ENCODE measurements at places on chromosomes 4 and X.

- no peak for DNase-seq
These were observed 29.3 kb downstream of the SOD3 start for GRCh38 chr4:24824720-24825119.

DNA sequence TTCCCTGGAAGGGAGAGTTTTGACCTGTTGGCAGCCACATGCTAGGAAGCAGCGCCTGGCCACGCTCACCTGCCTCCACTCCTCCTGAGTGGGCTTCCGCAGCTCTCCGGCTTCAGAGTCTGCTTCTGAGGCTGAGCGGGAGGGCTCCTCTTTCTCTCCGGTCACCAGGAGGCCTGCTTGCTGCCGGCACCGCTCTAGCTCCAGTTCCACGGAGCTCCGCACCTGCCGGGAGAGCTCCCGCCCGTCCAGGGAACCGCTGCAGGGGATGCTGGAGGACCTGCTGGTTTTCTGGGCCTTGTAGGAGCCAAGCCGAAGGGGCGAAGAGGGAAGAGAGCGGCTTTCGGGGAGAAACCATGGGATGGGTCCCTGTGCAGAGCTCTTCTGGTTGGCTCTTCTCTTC, 26.0 kb downstream of the PPEF2 start:
- no peak for DNase-seq

GRCh38 chr4:80471756-80472155, 136.2 kb downstream of the CFAP299 start:
- DNase-seq = no peak

- DNase-seq = no peak
These were observed 76.0 kb upstream of the DHRSX start for GRCh38 chrX:2576793-2577192.

DNA sequence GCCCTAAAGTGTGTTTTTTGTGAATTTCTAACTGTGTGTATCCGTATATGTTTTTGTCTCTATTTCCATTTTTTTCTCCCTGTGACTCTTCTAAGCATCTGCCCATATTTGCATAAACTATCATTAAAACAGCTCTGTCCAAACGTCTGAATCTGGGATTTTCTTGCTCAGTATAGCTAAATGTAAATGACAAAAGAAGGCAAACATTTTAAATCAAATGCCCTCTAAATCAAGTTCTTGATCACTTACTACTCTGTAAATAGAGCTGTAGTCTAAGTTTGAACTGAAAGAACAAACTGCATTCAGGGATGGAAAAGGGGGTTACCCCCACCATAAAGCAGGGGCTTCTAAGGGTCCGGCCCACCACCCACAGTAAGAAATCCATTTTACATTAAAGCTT, 432.0 kb upstream of the FAM241A start:
- DNase-seq = no peak

DNA sequence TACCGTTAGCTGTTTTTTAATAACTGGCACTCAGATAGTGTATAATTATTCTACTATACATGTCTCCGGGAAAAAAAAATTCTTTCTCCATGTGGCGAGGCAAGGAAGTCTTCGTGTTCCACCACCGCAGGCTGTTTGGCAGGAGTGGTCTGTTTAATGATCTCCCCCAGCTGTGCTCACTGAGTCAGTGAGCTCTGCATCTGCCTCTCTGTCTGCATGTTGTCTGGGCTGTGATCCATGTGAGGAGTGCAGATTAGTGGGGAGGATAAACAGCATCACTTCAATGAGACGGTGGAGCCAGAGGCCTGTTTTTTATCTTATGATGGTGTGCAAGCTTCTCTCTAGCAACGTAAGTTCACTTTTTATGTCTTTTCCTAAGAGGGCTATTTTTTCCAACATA, 69.8 kb downstream of the RPS3A start:
- peak; percentile 81 for DNase-seq

DNA sequence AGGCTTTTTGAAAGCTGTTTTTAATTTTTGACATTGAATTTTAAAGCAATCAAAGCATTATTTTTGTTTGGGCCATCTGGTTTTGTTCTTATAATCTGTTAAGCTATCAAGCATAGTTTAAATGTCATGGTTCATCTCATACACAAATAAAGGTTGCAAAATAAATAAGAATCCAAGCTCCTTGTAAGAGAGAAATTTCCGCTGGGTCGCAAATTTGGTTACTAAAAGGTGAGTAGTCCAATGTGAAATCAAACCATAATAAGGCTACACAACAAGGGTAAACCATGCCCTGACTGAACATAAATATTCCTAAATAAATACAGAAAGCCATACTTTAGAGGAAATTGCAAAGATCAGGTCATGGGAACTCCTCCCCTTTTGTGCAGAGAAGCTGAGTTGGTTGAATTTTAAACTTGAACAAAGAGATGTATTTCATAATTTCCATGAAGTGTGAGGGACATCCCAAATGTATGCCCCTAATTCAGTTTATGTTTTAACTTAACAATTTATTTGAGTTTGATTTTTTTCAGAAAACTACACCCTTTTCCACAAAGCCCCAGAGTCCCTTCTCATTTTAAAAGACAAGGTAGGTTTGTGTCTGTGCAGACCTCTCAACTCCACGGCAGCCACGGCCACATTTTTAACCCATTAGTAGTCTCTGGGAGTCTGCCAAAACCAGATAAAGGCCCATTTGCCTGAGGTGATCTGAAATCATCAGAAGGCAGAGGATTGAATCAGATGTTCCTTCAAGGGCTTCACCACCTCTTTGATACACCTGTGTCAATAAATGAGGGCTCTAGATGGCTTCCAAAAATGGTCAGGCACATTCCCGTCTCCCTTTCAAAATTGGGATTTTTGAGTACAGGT, 85.2 kb downstream of the PLAC1 start:
- DNase-seq = no peak

Measured in occipital lobe (tissue), 3 donors.